SK-N-SH treated with all-trans-retinoic acid at 6 μM for 48 hours (cell line): ENCODE measurements at places on chromosomes 6 and 20.

DNA sequence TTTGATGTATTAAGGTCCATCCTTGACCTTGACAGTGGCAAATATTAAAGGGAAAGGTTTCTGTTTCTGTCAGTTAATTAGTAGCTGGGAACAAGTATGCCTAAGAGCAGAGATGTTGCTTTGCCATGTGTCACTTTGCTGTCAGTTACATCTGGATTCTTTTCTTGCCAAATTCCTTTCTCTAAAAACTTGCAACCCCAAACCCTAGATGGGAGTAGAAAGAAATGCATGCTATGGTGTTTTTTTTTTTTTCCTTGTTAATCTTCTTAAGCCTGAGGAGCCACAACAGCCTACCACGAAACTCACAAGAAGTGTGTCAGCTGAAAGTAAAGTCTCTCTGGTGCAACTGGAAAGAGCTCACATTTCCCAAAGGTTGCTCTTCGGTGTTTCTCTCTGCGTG is 18.0 kb upstream of the CLDN20 start:
- ATAC-seq = no peak

- no peak for ATAC-seq
Measured at GRCh38 chr20:46670585-46671584, 18.4 kb downstream of the TP53RK start.

- ATAC-seq = no peak; the same call in 2 of the 3 replicates
Measured at GRCh38 chr6:144314562-144314961, 29.4 kb downstream of the UTRN start.

GRCh38 chr6:118649918-118650581 is 1.3 kb downstream of the CEP85L start:
- ATAC-seq = peak; percentile 70

- ATAC-seq = no peak
Measured at GRCh38 chr6:170139531-170139930, 151.3 kb downstream of the DLL1 start.

- ATAC-seq = peak; percentile 82
Measured at GRCh38 chr6:156828280-156828703, 51.1 kb downstream of the ARID1B start.

DNA sequence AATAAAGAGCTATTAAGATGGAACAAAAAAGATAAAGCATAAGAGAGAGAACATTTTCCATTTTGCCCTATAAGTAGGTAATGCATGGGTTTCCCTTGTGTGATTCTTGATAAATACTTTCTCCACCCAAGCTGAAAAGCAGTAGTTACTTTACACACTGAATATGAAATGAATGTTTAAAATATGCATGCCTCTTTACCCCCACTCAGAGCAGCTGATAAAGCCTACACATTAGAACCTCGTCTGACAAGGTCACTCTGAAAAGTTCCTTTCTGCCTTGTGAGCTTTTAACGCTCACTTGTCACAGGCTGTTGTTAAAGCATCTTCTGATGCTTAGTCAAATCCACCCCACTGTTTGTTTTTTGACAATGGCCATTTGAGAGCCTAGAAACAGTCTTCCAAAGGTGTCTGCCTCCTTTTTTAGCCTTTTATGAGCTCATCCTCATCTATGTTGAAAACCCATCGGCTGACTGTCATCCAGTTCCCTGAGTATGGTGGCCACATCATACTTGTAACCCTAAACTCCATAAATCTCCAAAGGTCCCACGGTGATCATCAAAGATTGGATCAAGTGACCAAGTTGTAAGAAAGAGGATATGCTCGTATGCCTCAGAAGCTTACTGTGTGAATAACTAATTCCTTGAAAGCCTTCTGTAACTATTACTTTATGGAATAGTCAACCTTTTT is 102.8 kb downstream of the ATXN1 start:
- no peak for ATAC-seq

- peak; percentile 38; the same call in 2 of the 3 replicates for ATAC-seq
Measured at GRCh38 chr6:89299466-89299850, 15.6 kb downstream of the GABRR2 start.

GRCh38 chr20:49338061-49338460 is 60.2 kb upstream of the ZNFX1 start:
- ATAC-seq = no peak

DNA sequence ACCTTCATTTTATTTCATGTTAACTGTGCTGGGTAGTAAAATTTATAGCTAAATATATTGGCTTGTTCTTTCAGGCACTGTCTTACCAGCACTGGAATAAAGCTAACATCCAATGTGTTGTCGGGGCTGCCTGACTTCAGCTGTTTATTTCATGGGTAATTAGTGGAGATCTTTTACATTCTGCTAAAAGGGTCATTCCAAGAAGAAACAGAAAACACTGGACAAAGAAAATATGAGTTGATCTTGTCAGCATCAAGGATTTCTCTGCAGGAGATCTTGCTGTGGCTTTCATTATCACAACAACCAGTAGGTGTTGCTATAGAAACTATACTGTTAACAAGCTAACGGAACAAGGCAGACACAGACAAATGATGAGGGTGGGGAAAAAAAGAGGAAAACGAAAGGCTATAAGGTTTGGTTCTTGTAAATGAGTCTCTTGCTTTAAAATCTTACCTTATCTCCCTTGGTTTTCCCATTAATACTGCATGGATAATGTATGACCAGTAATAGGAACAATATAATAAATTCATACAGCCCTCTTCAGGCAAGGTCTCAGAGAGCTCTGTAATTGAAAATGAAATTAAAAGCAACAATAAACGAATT is 206.8 kb downstream of the SIM1 start:
- ATAC-seq = peak; percentile 93

DNA sequence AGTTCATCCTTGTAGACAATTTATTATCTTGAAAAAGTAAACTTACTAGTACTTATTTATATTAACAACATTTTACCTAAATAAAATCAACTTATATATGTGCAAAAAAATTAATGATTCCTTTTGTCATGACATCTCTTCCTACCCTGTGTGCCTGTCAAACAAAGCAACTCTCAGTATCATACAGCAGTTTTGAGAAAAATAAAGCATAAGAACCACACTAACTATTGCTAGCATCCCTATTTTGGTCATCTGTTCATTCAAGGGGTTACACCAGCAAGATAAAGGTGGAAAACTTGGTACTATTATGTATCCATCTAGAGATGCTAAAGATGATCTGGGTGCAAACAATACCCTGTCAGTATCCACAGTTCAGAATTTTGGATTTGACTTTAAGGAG is 7.4 kb upstream of the HLA-DRB1 start:
- no peak for ATAC-seq
